ENCODE measurements at places on chromosomes 4 and X. TPM values are rescaled to one million over a fixed set of nuclear protein-coding genes. Genes with fewer than 3 reads are reported as not detected.
A peak's percentile ranks its signal among the peaks of the same experiment; 100 is the strongest.

DNA sequence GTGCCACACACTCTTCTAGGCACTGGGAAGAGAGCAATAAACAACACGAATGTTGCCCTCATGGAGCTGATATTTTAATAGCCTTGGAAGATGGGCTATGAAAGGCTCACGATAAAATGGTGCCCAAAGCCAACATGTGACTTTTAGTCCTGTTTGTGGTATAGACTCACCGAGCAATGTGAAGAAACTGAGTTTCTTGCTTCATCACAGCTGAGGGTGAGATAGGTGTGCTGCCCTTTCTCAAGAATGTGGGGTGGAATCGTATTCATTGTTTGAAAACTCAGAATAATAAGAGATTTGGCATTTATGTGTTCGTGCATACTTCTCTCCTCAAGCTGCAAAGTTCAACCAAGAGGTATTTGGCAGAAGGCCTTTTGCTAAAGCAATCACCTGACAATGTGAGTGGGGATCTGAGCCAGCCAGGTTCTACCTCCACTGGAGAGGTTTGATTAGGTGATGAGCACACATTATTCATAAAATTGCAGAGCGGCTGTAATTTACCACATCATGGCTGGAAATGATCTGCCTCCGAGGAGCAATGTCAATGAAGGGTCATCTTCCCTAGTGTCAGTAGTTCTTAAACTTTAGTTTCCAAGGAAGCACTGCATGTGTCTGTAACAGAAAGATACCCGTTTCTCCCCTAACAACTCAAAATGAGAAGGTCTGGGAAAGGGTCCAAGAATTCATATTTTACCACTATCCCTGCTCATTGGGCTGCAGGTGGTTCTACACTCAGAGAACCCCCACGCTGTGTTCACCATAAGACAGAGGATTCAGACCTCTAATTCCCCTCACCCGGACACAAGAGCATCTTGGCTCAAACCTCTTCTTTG, 41.9 kb upstream of the CBR4 start:
- no peak for DNase-seq

GRCh38 chr4:11777447-11777846, 348.8 kb upstream of the HS3ST1 start:
- no peak for DNase-seq

- peak; percentile 7 for DNase-seq
Measured at GRCh38 chrX:68835468-68835867, 6.6 kb downstream of the EFNB1 start.

DNA sequence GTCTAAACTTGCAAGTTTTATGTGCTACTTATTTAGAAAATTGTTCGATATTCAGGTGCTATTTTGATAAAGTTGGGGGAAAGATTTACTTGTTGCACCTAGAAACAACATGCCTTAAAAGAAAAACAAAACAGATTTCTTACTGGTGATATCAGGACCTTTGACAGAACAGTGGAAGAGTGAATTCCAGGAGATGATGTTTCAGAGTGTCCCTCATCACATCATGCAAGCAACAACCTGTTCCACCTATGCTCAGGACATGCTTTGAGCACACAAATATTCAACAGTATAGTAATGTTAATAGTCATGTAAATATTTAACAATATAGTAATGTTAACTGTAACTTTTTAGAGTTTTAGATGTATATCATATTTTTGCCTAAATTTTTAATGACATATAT, 23.9 kb upstream of the RNF128 start:
- DNase-seq, result no peak

The SPARCL1 gene
- 0.51 TPM for polyA plus RNA-seq

DNA sequence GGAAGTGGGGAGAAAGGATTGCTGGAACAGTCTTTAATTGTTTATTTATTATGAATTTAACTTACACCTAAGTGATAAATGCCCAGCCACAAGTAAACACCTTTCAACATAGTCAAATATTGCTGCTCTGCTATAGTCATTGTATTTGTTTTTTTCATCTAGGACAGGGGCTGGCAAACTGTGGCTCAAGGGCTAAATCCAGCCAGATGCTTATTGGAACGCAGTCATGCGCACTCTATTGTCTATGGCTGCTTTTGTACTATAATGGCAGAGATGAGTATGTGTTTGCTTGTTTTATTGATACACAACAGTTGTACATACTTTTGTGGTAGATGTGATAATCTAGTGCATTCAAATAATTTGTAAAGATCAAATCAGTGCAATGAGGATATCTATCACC, 95.3 kb downstream of the ZAR1 start:
- no peak for DNase-seq

DNA sequence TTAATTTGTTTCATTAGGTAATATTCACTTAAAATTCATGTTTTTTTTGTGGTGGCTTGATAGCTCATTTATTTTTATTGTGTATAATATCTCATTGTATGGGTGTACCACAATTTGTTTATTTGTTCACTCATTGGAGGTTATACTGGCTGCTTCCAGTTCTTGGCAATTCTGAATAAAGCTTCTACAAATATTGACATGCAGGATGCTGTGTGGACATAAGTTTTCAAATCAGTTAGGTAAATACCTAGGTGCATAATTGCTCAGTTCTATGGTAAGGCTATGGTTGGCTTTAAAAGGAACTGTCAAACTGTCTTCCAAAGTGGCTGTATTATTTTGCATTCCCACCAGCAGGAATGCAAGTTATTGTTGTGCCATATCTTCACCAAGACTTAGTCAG, 504.5 kb upstream of the GALNTL6 start:
- no peak for DNase-seq

GRCh38 chr4:111717921-111718320, 427.3 kb upstream of the FAM241A start:
- no peak for DNase-seq

DNA sequence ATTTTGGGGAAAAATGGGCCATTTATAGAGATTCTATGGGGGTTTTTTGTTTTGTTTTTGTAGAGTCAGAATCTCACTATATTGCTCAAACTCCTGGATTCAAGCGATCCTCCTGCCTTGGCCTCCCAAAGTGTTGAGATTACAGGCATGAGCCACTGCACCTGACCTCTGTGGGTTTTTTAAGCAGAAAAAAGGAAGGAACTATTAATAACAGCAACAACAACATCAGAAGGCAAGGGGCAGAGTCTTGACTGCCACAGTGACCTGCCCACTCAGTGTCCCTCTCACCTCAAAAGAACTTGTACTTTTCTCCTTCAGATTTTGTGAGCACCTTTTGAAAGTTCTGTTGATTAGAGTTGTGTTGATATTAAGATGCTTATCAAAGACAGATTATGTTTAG, 48.1 kb downstream of the FNIP2 start:
- DNase-seq, result no peak

DNA sequence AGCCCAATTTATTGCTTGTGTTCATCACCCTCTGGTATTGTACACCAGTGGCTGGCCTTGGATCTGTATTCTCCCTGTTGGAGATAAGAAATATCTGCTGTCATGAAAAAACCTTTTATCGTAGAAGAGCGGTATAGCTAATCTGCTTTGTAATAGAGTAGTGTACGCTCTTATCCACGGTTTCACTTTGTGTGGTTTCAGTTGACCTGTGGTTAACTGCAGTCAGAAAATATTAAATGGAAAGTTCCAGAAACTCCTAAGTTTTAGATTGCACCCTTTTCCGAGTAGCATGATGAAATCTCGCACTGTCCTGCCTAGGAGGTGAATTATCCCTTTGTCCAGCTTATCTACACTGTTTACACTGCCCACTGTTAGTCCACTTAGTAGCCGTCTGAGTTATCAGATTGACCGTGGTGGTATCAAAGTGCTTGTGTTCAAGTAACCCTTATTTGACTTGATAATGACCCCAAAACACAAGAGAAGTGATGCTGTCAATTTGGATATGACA, 42.4 kb downstream of the KDM6A start:
- no peak for DNase-seq

The CYP2U1 gene
- polyA plus RNA-seq, result 3.1 TPM

The GPR82 gene
- polyA plus RNA-seq, result not detected

The NR0B1 gene
- 0.24 TPM for polyA plus RNA-seq
